ENCODE measurements at places on chromosomes 3 and 15.

DNA sequence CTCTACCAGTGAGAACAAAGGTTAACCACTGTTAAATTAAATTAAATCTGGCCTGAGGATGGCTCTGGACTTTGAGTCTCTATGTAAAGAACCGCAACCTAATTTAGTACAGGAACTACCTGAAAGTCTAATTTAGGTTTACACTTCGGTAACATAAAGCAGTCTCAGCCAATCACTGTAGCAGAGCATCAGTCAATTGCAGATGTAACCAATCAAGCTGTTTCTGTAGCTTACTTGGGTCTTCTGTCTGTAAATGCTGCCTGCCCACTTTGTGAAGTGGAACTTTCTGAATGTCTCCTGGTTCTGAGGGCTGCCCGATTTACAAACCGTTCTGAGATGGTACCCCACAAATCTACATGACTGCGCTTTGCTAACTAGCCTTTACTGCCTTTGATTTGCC, 39.1 kb upstream of the RASGRP1 start:
- DNase-seq: no peak

DNA sequence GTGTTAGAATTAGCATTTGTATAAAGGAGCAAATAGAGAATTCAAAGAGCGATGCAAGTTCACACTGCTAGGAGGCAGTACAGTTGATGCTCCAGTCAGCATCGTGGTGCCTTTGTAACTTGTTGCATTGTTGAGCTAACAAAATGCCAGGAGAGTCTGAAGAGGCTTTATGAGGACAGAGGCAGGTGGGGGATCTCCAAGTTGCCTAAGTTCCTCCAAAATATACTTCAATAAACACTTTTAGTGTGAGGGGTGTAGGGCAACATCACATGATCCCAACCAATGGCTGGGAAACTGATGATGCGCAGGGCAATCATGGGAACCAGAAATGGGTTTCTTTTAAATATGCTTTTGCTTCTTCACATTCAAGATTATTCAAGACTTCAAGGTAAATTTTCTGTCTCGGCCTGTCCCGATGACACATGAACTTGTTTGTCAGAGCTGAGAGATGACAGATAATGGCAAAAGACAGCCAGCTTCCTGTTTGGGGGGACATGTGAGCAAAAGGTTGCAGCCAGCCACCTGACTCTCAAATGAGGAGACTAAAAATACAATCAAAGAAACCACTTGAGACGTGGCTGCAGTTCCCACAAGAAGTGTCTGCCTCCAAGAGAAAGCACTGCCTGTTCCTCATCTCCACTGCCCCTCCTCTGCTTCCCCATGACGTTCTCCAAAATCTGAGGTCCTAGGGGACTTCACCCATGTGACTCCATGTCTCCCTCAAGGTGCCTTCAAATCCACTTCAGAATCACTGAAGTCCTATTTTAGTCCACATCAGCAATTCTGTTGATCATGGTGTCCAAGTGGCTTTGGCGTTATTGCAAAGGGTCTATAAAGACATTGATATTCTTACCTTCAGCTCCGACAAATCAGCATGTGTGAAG, 39.3 kb downstream of the KLHL6 start:
- DNase-seq: peak; percentile 26

DNA sequence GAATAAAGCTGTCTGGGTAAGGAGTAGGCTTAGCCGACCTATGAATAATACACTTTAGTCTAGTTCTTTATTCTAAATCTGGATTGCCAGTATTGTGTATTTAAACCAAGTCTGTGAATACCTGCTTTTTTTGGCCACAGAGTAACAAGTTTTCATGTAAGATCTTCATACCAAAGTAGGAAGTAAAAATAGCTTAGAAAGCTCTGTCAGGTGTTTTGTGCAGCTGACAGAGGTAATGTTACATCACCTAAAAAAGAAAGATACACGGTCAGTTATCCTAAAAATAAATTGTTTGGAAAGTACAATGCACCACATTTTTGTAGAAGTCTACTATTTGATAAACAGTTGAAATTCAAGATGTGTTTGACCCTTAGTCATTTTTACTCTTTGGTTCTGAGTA, 16.5 kb downstream of the CALML4 start:
- DNase-seq: no peak

DNA sequence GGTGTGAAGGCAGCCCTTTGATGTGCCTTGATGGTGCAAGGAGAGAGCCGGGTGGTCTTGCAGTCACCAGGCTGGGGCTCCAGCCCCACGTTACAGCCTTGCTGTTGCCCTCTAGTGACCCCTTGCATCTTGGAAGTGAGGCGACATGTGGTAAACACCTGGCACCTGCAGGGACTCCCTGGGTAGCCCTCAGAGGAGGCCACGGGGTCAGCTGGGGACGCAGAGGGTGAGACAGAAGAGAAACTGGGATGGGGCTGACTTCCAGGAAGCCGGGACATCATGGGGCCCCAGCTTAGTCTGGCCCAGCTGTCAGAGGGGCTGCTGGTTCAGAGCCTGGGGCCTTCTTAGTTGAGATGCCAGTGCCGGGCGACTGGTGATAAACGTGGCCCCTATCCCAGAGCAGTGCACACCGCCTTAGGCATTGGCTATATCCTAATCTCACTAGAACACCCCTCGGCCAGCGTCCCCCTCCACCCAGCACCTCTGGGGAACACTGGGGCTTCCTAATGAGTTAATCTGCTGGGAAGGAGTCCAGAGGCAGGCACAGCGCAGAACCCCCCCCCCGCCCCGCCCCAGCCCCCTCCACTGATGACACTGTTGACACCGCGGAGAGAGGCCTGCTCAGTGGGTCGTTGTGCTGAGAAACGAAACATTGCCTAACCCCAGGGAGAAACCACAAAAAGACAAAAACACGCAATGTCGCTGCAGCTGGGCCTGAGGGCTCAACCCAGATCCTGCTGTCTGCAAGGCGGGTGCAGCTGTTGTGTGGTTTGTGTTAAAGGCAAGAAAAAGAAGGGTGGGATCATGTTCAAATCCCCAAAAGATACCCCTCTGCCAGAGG, 60.5 kb upstream of the KLF13 start:
- DNase-seq: peak; percentile 42

DNA sequence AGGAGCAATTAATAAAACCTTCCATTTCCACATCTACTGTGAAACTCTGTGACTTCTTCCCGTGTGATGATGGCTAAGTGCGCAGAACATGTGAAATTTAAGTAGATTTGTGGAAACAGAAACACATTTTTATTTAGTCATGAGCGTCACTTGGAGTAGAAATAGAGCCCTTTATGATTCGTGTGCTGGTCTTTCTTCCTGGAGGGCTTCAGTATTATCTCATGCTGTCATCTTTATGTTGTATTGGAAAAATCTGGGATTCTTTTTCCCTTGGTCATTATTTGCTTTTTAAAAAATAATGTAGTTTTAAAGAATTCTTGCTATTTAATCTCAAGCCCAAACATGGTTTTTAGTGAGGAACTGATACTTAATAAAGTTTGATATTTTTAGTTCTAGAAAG, 284.0 kb upstream of the CTDSPL start:
- DNase-seq: no peak

DNA sequence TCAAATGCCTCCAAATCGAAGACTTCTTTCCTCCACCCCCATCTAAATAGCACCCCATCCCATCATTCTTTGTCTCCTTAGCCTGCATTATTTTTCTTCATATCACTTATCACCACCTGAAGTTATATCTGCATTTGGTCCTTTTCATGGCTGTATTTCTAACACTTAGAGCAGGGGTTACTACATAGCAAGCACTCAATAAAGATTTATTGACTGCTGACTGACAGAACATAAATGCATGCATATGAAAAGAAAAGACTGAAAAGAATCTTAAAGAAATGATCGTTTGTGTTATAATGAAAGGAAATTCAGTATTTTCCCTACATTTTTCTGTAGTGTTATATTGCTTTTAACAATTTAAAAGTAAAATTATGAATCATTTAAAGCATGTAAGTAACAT, 1.4 kb downstream of the LRRC31 start:
- DNase-seq: no peak

- no peak for DNase-seq
Observed at GRCh38 chr3:99475229-99475628, 163.2 kb upstream of the COL8A1 start.

GRCh38 chr3:111882799-111883198, 23.7 kb downstream of the PHLDB2 start:
- DNase-seq: no peak

- DNase-seq: no peak
Observed at GRCh38 chr15:65558336-65558735, 28.1 kb downstream of the HACD3 start.

DNA sequence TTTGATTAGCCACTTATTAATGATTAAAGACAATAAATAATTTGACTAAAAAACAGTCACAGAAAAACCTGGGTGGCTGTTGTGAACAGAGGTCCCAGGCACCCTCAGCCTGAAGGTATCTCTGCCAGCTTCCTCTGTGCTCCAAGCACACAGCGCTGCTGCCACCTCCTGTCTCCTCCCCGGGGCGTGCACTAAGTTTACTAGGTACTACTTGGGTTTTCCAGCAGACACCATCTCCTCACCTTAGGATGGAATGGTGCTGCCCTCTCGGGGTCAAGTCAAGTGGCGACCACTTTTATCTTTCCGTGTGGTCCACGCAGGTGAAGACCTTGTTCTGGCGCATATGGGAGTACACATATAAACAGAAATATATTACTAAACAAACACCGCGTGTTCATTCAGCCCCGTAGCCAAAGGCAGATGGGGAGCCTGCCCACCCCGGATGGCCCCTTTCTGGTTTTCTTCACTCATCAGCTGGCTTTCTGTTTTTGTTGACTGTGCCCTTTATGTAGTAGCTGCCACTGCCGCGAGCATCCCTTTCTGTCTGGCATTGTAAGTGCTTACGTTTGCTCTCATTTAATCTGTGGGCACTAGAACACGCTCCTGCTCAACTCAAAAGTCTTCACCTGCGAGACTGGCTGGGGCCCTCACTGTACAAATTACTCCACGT, 128.0 kb downstream of the LRIG1 start:
- DNase-seq: no peak

DNA sequence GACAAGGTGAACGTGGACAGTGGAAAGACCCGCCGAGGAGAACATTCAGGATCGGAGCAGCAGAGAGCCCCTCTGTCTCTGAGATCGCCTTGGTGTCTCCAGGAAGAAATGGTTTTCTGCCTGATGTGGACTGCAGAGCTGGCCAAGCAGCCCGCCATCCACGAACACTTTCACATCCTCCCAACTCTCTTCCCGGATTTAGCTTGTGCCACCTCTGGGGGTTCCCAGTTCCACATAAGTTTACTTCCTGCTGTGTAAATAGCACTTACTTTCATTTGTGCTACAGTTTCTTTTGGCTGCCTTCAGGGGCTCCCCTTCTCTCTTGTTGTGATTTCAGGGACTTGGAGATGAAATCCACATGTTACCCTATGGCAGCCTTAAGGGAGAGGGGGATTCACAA, 48.4 kb downstream of the SEMA5B start:
- no peak for DNase-seq

- DNase-seq: no peak
Observed at GRCh38 chr3:128804811-128805155, 74.6 kb upstream of the ACAD9 start.

- DNase-seq: no peak
Observed at GRCh38 chr3:121481106-121481880, 64.5 kb downstream of the POLQ start.

DNA sequence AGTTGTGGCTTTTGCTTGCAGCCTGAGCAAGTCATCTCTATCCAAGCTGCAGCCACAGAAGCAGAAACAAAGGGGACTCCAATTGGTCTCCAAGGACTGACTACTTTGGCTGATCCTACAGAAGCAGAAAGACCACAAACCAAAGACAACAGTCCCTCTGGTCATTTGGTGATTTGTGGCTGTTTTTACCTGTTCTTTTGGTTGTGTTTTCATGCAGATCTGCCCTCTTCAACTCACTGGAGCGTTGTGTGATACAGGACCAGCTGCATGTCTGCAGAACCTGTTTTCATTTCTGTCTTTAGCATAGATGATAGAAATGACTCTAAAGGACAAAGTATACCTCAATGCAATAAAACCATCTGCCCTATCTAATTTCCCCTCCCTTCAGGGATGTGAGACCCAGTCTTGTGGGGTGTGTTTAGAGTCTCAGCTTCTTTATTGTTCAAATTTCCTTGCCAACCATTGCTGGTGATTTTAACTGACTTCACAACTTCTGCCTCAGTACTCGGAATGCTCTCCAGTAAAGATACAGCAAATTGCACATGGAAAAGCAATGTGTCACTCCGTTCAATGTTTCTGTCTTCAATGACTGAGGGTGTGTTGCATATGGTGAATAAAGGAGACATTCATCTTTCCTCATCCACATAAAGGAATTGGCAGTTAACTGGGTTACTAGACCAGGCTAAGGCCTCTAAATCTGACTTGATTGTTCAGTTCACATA, 48.9 kb upstream of the SLC7A14 start:
- no peak for DNase-seq

GRCh38 chr15:60964527-60964926, 264.6 kb downstream of the RORA start:
- no peak for DNase-seq

DNA sequence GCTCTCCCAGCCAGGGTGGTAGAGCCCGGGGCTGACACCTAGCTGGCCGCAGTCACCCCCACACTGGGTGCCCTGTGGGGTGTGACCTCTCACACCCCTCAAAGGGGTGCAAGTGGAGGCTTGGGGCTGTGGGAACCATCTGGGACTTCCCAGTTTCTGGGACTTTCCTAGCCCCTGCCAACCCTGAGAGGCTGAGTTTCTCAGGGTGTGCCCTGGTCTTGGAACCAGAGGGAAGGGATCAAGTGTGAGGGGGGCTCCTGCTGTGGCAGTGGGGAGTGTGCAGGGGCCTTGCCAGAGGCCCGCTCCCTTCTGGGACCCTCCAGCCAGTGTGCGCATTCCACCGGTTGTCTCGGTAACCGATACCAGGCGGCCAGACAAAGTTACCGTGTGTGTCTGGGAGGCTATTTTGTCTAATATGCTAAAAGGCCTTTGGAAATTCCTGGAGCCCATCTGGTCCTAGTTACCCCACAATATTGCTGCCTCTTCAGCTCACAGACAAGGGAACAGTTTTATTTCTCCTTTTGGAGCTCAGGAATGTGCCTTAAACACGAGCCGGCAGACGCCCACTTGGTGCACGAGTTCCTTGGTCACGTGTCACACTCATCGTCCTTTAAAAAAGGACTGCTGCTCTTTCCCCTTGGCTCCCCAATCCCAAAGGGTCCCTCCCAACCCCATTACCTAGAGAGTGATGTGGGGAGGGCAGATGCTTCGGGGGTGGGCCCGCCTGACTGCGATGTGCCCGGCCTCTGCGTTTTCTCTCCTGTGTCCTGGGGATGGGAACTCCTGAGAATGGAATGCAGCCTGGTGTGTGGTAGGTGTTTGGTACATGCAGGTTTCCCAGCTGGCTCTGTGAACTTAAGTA, 33.2 kb downstream of the HDAC11 start:
- no peak for DNase-seq

DNA sequence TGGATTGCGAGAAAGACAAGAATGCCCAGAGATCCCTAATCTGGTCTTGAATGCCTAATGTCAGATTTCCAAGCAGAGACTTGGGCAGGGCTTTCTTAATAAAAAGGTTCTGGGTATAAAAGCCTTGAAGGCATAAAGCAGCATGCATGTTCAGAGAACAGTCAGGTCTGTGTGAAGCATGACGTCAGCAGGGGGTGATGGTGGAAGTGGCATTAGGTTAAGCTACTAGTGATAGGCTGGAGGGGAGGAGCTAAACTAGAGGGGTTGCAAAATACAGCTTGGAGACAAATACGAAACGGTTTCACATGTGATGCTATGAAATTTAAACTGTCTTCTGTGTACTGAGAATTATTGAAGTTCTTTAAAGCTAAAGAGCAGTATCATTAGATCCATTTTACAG, 125.6 kb downstream of the VPS8 start:
- DNase-seq: no peak
